ENCODE measurements at places on chromosomes 13 and 19.

- no peak for ATAC-seq
These were observed 38.7 kb upstream of the ZNF254 start for GRCh38 chr19:24048261-24048660.

DNA sequence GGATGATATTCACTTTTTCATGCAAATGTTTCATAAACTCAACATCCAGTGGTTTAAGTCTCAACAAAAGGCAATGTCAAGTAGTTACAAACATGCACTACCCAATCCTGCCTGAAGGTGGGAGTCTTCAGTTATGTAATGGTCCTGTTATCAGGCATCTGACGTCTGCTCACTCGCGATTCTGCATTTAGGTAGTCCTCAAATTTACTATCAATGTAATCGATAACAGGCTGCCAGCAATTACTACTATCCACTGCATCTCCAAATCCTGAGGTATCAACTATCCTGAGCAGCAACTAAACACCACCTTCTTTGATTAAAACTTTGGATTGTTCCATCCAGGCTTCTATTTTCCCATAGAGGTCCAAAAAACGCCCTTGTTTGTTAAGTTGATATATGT lies 51.2 kb downstream of the NLRP12 start:
- ATAC-seq = no peak

DNA sequence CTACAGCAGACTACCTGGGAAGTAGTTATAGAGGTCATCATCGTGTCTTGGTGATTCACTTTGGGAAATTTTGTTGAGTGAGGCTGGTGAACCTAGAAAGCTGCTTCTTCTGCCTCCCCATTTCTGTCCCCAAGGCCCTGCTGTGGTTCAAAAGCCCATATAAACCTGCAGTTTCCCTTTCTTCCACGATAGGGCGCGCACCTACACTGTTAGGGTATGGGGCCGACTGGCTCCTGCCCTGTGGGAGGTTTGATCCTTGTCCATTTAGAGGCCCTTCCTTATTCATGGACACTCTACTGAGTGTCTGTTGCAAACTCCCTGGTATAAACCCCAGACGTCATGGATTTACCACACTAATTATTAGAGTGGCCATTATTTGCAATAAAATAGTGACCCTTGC lies 191.8 kb downstream of the GGACT start:
- ATAC-seq = no peak

DNA sequence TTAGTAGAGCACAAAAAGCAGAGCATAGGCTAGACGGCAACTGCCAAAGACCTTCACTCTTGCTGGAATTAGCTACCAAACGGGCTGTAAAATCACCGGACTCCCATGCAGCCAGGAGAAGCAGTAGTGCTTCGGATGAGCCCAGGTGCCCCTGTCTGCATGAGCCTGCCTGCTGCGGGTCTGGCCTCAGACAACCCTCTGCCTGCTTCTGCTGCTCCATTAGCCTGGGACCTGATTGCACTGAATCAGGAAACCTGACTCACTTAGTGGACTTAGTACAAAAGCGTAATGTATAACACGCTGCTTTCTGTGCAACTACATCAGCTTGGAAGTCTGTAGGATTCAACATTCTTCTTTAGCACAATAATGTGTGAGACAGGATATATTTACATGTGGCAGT lies 170.0 kb downstream of the LMO7 start:
- ATAC-seq = no peak
